ENCODE measurements at places on chromosomes 2 and 18.
A peak's percentile ranks its signal among the peaks of the same experiment; 100 is the strongest.

DNA sequence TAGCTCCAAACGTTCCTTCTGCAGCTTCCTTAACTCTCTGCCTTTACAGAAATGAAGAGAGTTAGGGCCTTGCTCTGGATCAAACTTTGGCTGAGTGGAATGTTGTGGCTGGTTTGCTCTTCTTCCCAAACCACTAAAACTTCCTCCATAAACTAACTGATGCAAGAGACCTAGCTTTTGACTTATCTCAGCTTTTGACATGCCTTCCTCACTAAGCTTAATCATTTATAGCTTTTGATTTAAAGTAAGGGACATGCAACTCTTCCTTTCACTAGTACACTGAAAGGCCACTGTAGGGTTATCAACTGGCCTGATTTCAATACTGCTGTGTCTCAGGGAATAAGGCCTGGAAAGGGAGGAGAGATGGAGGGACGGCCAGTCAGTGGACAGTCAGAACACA is 8.3 kb downstream of the PXDN start:
- DNase-seq = no peak

DNA sequence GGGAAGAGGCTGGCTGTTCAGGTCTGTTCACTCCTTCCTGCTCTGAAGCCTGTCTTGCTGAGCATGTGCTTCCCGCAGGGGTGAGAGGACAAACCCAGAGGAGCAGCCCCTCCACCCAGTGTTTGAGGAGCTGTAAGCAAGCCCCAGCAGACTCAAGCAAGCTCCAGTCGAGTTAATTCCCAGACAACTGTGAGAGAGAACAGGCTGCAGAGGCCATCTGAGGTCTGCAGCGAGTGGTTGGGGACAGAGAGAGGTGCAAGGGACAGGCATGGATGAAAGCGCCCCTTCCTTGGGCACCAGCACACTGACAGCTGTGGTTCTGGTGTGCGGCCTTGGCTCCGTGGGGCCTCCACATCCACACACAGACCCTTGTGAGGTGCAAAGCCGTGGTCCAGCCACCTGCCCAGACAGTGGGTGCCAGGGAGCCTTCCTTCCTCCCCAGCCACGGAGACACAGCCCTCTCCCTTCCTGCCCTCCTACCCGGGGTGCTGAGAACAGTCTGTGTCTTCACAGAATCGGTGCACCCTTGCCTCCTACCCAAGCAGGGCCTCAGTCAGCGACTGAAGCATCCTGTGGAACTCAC is 36.2 kb downstream of the MAL start:
- peak; percentile 38 for DNase-seq

DNA sequence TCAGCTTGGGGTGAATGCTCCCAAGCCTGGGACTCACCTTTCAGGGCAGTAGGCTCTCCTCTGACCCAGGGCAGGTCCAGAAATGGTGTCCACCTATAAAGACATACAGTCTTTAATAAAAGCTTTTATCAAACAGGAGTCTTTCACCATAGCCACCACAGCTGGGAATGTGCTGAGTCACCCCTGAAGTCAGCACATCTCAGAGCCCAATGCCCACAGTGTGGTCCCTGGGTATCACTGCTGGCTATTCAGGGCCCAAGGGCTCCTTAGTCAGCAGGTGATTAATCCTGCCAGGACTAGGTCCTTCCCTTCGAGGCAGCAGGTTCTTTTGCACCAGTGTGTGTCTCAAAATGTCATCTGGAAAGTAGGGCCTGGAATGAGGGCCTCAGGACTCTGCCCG is 181.9 kb downstream of the MEMO1 start:
- no peak for DNase-seq

DNA sequence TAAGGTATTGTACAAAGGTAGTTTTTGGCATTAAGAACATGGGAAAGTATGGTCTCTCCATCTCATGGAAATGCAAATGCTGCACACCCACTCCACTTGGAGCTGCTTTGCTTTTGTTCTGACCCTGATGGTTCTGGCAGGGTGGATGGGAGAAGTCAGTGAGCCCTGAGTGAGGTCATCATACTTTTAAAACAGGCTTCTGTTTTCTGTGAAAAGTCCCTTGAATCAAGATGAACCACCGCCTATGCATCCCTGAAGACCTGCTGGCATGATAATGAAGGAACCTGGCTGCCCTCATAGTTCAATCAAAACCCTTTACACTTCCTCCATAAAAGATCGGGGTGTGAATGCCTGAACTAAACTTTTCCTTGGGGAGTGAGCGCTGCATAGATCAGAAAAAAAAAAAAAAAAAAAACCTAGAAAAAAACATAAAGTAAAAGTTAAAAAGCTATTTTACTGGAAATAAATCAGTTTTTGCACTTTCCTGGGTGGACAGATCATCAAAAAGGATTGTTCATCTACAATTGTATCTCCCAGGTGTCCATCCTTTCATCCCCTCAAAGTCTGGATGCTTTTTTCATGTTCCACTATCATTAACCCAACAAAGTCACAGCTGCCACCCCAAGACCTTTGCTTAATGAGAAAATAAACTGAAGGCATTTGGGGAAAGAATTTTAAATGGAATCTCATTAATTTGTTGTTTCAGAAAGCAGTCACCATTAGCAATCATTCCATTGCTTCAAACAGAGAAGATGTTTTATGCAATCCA is 728.1 kb upstream of the DDX18 start:
- no peak for DNase-seq

DNA sequence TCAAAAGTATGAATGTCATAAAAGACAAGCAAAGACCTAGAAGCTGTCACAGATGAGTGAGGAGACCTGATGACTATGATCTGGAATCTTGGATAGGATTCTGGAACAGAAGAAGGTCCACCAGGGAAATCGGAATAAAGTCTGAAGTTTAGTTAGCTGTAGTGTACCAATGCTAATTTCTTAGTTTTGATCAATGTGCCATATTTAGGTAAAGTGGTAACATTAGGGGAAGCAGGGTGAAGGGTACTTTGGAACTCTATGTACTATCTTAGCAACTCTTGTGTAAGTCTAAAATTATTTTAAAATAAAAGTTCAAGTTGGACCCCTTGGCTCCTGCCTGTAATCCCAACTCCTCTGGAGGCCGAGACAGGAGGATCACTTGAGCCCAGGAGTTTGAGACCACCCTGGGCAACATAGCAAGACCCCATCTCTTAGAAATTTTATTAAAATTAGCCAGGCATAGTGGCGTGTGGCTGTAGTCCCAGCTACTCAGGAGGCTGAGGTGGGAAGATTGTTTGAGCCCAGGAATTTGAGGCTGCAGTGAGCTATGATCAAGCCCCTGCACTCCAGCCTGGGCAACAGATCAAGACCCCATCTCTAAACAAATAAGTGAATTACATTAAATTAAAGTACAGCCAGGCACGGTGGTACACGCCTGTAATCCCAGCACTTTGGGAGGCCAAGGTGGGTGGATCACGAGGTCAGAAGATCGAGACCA is 35.9 kb upstream of the EFHD1 start:
- DNase-seq = no peak

All from globus pallidus (tissue), 1 donor.